ENCODE measurements at places on chromosomes 1 and 21. TPM values are rescaled to one million over a fixed set of nuclear protein-coding genes. Genes with fewer than 3 reads are reported as not detected.
A peak's percentile ranks its signal among the peaks of the same experiment; 100 is the strongest.

DNA sequence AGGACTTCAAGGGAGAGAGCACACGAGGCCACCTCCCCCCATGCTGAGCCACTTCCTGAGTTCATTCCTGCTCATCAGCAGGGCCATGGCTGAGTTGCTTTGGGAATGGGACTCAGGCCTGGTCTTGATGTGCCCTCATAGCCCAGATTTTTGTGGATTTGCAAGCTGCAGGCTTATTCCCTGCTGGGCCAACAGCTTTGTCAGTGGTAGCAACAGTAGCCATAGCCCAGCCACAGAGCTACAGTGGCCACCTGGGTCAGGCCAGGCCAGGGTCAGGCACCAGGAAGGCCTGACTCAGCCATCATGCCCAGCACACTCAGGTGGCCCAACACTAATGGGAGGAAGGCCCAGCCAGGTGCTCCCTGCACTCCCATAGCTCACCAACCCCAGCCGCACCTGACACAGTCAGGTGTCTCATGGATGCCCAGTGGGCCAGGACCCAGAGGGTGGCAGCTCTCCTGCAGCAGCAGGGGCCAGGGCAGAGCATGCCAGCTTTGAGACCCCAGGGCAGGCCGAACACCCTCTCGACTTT lies 33.5 kb downstream of the EPHA2 start:
- DNase-seq, result no peak

DNA sequence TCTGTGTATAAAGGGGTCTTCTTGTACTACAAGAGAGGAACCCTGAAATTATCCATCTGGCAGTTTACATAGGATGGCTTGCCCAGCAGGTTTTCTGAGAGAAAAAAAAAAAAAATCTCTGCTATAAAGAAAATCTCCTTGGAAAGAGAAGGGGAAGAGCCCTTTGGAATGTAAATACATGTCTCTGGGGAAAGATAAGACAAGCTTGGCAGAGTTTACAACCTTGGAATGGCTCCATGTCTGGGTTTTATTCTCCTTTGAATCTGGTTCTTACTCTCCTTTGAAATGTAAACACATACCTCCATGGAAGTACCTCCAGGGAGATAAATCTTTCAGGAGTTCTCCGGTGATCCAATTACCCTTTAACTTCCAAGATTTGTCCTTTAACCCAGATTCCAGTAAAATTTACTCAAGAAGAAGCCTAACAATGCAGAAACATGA lies 45.1 kb upstream of the DNAH14 start:
- no peak for DNase-seq

DNA sequence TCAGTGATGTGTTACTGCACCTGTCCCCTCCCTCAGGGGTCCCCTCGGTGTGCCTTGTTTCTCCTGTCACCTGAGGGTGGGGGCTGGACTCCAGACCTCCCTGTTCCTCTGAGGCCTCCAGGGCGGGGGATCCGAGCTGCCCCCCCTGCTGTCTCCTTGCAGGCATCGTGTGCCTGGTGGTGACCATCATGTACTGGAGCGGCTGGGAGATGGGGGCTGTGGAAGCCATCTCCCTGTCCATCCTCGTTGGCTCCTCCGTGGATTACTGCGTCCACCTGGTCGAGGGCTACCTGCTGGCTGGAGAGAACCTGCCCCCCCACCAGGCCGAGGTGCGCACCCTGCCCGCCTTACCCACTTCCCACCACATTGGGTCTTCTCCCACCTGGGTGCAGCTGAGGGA lies 56.4 kb downstream of the DISP3 start:
- no peak for DNase-seq

DNA sequence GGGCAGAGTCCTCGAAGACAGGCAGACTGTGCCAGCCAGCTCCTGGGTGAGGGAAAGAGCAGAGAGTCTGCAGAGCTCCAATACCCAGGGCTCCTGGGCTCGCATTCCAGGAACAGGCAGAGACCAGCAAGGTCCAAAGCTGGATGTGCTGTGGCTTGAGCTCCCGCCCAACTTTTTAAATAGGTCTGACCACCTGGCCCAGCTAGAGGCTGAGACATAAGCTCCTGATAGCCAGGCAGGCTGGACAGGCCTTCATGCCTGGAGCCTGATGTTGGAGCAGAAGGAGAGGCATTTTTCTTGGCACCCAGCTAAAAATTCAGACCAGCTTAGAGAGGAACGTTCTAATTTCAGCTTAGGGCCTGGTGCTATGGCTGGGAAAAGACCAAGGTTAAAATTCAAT lies 178.4 kb upstream of the TMEM51 start:
- DNase-seq, result no peak

Gene AMY1A
- total RNA-seq, result not detected

Gene MINDY1
- 17.2 TPM for total RNA-seq

- DNase-seq, result no peak
Measured at GRCh38 chr21:15204140-15204969, 139.6 kb upstream of the NRIP1 start.

GRCh38 chr1:213371847-213372619 lies 321.0 kb downstream of the RPS6KC1 start:
- no peak for DNase-seq

DNA sequence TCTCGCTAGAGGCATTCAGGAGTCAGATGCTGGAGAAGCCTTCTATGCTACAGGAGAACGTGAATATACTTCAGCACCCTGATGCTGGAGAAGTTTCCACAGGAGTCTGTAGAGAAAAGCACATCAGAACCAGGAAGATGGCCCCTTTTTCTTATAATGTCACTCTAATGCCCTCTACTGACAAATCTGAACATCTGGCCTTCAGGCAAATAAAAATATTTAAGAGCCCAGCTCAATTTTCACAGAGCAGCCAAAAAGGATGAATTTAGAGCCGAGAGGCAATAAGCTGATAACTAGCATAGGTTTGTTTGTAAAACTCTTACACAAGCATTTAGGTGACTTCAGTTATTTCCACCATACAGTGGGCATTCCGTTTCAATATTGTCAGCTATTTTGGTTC lies 3.8 kb upstream of the RRP15 start:
- DNase-seq, result no peak

GRCh38 chr1:60916906-60917305 lies 165.5 kb upstream of the NFIA start:
- DNase-seq, result no peak

Gene OR2L13
- not detected for total RNA-seq

Gene RSBN1
- 9.6 TPM for total RNA-seq

Gene CD53
- total RNA-seq, result not detected

- no peak for DNase-seq
Measured at GRCh38 chr1:100567062-100567461, 29.1 kb downstream of the GPR88 start.

DNA sequence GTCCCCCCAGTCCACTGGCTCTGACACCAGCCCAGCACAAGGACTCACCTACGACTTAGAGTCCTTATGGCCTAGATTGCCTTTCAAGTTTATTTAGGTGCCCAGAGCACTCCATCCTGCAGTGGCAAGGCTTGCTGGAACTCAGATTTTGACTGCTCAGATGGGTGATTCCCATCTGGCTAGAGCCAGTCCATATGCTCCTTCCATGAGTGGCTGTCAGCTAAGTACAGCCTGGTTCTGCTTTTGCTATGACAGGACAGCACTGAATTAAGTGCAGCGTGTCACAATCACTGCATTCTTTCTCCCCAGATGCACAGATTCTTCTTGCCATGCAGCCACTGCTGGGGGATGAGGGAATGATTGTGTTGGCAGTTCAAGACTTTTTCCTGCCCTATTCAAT lies 43.8 kb downstream of the GPR52 start:
- DNase-seq, result no peak

- DNase-seq, result peak; percentile 70
Measured at GRCh38 chr1:113978863-113979702, at the start of gene OLFML3. TSS of gene OLFML3 (plus strand) at chr1:113979474. CDS start at chr1:113979517, 43 bp downstream.

DNA sequence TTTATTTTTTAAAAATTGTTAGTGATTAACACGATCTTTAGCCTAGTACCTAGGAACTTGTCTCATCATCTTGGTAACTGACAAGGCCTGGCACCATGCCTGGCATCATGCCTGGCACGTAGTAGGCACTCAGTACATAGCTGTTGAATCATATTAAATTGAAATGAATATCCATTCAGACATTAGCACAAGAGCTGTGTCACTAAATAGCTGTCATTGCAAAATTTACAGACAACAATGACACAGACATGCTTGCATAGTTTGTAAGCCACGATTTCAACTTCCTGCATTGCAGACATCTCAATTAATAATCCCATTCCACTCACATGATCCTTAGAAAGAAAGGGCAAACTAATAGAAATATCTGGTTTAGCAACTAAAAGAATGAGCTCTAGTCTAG lies 15.4 kb upstream of the PHACTR4 start:
- DNase-seq, result peak; percentile 37

DNA sequence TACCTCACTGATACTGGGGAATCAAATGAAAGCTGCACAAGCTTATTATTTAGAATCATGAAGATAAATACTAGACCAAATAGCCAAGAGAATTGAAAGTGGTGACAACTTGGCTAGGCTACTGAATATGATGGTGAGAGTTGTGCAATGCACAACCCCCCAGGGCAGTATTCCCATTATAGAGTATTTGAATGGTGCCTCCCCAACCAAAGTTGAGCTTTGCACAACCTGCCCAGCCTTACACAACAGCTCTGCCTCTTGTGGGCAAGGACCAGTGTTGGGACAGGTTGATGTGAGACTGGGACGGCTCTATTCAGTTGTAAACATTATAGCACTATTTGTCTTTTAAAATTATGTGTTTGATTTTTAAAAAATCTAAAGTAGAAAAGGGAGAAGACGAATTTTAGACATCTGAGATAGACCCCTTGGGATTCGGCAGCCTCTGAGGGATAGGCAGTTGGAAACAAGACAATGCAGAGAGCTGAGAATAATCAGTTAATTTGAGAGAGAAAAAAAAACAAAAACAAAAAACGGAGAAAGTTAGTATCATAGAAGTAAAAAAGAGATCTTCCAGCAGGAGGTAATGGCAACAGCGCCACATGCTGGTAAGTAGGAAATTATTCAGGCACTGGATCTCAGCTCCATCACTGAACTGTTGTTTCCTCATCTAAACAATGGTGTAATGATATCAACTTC lies 91.0 kb upstream of the KCNA3 start:
- peak; percentile 16 for DNase-seq

DNA sequence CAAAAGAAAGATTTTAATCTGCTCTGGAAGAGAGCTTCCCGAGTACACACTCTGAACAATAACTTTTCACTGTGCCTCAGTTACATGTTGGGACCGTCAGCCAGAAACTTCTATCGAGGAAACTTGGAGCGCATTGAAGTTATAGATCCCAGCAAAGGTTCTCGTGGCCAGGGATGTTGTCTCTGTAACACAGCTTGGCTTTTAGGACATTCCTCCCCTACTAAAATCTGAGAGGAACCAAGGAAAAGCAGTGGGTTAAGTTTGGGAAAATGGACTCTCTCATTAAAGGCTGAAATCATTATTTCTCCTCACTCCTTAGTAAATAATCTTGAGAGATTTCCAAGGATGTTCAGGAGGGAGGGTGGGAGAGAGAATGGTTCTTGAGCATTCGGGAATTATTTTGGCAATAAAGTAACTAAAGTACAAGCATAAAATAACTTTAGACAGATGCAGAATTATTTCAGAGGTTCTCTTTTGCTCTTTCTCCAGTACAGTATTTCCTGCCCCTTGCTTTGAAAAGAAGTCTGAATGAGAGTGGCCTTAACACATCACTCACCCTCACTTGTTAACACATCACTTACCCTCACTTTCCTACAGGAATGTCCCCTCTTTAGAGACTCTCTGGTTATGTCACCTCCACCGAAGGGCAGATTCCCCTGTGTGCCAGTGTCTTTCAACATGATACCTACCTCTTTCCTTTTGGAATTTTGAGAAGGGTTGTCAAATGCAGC lies 1.8 kb upstream of the NFIA start:
- DNase-seq, result no peak

- no peak for DNase-seq
Measured at GRCh38 chr1:111921948-111922347, 67.5 kb downstream of the KCND3 start.

Gene CNR2
- not detected for total RNA-seq

Gene GUCA2A
- not detected for total RNA-seq

Gene KRTAP19-1
- not detected for total RNA-seq

DNA sequence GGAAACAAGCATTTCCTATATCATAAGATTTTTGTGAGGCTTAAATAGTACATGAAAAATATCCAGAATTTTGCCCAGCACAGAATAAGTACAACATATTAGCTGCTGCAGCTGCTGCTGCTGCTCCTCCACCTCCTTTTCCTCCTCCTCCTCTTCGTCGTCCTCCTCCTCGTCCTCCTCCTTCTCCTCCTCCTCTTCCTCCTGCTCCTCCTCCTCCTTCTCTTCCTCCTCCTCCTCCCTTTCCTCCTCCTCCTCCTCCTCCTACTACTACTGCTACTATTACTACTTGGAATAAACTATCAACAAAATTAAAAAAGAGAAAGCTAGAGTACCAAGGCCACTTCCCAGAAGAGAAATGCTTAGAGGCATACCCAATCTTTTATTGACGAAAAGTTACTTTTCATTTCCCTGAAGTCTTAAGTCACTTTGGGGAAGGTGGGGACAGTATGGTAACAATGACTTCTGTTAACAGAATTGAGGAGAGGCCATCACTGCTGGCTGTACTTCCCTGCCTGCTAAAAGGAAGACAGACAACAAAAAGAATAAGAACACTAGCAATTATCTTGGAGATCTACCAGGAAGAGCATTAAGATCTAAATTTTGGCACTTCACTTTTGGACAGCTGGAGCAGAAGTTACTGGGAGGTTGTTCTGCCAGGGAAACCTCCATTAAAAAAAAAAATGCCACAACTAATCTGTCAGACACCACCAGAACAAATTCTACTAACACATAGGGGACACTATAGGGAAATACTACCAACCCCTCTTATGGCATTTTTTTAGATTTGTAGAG lies 7.1 kb downstream of the DENND1B start:
- no peak for DNase-seq

DNA sequence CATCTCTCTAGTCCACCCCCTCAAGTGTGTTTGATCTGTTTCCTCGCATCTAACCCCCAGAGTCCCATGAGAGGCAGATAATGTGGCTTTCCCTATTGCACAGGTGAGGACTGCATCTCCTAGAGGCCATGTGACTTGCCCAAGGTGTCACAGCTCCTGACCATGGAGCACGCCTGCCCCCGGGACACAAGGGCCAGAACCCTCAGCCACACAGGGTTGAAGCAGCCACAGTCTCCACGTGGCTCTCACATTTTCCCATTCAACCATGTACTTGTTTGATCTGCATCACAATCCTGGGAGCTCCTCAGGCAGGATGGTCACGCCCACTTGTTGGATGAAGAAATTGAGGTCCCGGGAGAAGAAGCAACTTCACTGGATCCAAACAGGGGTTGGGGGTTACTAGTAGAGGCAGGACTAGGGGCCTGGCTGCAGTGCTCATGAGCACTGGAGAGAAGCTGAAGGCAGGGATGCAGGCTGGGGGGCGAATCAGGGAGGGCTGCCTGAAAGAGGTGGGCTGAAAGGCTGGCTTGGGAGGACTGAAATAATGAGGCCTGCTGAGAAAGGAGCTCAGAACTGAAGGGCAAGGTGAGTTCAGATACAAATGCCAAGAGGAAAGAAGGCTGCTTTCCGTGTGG lies 207.9 kb downstream of the PTPRU start:
- DNase-seq, result no peak

DNA sequence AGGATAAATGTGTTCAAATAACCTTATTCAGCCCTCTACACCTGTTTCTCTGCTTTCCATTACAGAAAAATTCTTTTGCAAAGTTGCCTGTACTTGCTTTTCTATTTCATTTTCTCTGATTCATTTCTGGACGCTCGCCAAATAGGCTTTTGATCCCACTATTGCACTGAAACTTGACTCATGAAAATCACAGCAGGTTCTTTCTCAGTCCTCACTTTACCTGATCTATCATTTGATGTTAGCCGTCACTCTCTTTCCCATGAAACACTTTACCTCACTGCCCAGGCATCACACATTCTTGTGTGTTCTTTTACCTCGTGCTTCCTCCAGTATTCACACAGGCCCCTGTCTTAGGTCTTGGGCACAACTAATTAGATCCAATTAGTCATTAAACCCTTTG lies 26.2 kb downstream of the HSPA13 start:
- no peak for DNase-seq
